CD4-positive, alpha-beta T cell treated with Interleukin-1 beta for 1 hour (primary cell): ENCODE measurements at places on chromosomes 4 and X.
A peak's percentile ranks its signal among the peaks of the same experiment; 100 is the strongest.

GRCh38 chrX:16671005-16671404, 21.0 kb downstream of the S100G start:
- no peak for DNase-seq

- DNase-seq, result no peak
Measured at GRCh38 chr4:100278567-100278966, 88.3 kb upstream of the DDIT4L start.

GRCh38 chr4:40199999-40200874, 3.4 kb downstream of the RHOH start:
- DNase-seq, result peak; percentile 69

- DNase-seq, result no peak
Measured at GRCh38 chr4:5632571-5632970, 75.8 kb downstream of the EVC2 start.

DNA sequence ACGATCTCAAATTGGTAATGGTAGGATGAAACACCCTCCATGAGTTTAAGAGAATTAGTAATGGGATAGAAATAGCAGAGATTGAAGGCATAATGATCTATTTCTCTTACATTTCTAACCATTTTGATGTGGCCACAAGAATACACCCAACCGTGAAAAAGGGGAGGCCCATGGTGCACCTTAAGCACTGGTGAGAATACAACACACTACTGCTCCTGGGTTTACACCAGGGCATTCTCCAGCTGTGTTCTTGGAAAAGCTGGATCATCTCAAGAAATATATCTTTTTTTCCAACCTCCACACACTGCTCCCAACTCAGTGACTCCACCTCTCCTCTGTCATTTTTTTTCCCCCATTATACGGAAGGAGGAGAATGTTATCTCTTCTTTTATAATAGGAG, 1.5 kb downstream of the QRFPR start:
- DNase-seq, result no peak

DNA sequence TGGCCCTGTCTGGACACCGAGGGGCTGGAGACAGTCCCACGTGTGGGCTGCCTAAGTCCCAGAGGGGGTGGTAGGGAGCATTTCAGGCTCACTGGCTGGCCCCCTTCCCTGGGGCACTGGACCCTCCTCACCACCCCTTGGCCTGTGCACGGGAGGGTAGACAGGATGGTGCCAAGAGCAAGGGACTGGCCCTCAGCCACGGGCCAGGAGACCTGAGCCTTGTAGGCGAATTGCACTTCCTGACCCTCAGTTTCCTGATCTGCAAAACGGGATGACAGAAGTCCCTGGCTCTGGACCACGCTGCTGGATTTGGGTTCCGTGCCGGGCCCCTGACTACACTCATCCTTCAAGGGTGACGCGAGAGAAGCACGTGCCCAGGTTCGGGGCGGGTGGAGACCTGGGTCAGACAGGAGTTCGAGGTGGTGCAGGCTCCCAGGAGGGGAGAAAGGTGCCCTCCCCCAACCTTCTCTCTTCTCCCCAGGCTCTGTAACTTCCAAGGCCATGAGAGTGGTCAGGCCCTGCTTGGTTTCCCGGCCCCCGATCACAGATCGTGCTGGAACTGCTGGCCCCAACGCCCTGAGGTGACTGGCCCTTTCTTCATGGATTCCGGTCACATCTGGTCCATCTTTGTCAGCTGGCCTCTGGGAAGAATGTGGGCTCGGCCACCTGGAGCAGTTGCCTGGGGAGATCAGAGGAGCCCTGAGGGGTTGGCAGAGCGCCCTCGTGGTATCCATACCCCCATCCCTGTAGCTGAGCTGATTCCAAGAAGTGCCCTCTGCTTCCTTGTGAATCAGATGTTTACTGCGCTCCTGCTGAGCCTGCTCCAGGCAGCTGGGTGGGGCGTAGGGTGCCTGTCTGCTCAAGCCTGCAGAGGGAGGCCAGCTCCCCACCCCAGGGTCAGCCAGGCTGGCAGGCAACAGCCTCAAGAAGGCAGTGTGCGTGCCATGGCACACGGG, 3.3 kb downstream of the SH3BP2 start:
- DNase-seq, result no peak

- no peak for DNase-seq
Measured at GRCh38 chrX:131571348-131571747, 27.5 kb downstream of the OR13H1 start.

- DNase-seq, result no peak
Measured at GRCh38 chr4:129322920-129323319, 227.0 kb downstream of the C4orf33 start.

- no peak for DNase-seq
Measured at GRCh38 chr4:40254608-40255392, 58.0 kb downstream of the RHOH start.

DNA sequence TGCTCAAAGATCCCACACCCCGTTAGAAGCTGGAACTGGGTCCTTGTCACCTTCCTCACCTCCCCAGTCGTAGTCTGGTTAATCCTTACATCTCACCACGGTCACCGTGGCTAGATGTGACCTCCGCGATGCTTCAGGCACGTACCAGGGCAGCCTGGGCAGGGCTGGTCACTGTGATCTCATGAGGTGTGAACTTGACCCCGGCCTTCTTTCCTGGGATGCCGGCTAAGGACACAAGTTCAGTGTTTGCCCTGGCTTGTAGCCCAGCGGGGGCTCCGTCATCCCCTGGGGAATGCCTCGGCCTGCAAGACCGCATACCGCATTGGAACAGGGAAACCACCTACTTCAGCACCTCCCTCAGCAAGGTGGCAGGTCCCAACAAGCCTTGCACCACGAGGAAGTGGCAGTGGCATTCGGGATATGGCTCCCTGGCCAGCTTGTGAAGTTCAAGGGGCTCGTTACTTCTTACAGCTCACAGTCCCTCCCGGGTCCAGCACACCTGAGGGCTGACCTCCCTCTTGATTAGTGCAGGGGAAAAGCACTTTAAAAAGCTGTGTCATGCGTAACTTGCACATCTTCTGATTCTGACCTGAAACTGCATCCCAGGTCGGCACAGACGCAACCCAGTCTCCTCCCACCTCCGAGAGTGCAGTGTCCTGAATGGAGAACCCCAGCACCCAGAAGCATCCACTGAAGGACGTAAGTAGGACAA, 25.9 kb downstream of the NOP14 start:
- no peak for DNase-seq

DNA sequence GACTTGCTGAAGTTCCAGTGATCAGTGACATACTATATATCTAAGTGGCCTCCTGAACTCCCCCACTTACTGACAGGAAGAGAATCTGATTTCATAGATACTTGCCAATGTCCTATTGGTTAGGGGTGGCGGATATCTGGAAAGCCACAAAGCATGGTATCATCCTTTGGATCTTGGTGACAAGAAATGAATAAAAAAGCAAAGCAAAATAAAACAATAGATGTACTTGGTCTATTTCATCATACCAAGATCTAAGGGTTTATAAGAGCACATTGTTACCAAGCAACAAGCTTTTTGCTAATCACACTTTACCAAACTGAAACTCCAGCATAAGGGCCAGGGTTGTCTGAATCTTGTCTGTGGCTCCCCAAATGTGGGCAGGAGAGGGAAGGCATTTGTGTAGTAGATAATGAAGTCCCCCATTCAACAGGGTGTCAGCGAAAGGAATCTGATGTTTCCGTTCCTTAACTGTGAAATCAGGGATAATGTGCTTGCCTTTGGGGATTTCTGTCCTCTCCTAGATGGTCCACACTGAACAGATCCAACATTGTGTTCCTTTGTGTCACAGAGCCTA, 125.0 kb upstream of the SMIM10 start:
- DNase-seq, result no peak

- no peak for DNase-seq
Measured at GRCh38 chrX:137031039-137031438, 2.8 kb downstream of the GPR101 start.

GRCh38 chrX:103792916-103793544, 16.4 kb downstream of the PLP1 start:
- no peak for DNase-seq

- no peak for DNase-seq
Measured at GRCh38 chr4:23166407-23166806, 473.7 kb downstream of the GBA3 start.

DNA sequence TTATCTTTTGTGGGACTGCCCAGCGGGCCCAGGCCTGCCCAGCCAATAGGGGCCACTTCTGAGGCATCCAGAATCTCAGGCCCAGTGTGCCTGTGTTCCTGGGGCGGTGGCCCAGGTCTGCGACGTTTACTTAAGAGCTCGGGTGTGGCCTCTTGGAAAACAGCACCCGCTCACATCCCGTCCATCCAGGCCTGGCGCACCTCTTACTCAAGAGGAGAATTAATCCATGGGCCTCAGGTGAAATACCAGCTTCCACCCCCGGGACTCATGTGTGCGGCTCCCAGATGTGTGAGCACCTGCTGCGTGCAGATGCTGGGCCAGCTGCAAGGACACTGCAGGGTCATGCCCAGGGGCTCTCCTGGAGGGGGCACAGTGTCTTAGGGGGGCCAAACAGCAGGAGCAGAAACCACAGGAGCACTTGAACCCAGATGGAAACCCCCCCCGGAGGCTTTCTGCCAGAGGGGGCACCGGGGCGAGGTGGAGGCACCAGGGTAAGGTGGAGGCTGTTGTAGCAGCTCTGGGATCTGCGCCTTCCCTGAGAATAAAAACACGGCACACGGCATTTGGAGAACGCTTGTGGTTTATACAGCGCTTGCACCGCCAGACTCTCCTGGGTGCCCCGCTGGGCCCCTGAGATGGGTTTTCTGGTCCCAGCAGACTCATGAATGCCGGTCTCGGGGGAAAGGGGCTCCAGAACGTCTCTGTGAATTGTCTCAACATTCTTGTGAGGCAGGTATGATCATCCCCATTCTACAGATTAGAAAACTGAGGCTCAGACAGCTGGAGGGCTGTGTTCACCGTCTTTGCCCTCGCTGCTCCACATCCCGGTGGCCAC, 2.8 kb downstream of the PSAPL1 start:
- DNase-seq, result no peak

DNA sequence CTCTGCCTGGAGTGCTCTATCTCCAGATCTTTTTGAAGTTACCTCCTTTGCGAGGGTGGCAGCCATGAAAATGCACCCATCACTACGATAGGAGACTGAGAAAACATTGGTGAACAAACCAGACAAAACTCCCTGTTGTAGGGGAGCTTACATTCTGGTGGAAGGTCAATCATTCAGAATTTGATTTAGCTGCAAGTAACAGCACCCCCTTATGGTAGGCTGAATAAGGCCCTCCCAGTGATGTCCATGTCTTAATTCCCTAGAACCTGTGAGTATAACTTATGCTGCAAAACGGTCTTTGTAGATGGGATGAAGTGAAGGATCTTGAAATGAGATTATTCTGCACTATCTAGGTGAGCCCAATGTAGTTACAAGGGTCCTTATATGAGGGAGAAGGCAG, 5.6 kb upstream of the TEC start:
- peak; percentile 27 for DNase-seq

DNA sequence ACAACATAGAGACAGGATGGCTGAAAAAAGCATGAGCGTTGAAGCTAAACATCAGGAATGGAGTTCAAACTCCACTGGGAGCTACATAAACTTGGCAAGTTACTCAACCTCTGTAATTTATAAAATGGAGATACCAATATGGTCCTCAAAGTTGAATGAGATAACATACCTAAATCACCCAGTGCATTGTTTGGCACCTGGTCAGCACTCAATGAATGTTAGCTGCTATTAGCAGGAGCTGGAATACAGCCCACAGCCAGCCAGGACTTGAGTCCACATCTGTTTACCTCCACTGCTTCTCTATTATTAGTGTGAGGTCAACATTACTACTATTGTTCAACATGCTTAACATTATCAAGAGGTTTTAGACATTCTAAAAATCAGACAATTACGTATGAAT, 97.9 kb downstream of the NR3C2 start:
- DNase-seq, result no peak

GRCh38 chr4:159326480-159326879, 223.6 kb downstream of the RAPGEF2 start:
- DNase-seq, result no peak

- no peak for DNase-seq
Measured at GRCh38 chr4:78610546-78611214, 59.1 kb downstream of the ANXA3 start.

GRCh38 chr4:75495476-75495875, 18.7 kb downstream of the RCHY1 start:
- no peak for DNase-seq

DNA sequence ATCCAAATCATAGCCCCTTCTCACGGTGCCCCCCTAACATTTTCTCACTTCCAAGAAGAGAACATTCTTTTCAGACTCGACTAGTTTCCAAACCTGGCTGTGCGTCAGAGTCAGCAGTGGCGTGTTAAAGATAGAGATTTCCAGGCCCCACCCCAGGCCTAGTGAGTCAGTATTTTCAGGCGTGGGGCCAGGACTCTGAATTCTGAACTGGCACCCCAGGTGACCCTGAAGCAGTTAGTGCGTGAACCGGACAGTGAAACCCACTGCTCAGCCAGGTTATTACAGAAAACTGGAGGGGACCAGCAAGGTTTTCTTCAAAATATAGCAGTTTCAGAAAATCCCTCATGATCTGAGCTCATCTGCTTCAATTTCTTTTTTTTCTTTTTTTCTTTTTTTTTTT, 35.0 kb upstream of the BCOR start:
- DNase-seq, result no peak

DNA sequence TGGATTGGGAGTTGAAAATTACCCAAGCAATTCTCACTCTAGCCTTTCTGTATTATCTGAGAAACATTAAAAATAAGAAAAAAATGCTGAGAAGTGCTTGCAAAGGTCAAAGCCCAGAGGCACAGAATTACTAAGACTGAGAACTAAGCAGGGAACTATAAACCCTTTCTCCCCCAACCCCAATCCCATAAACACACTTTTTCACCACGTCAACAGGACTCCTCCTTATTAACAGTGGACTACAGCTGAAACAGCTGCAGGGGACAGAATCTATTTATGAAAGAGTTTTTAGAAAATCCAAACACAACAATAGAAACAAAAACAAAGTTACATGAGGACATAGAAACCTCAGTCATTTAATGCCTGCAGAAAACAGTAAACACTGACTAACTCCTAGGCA, 984.1 kb downstream of the TRAM1L1 start:
- DNase-seq, result no peak

DNA sequence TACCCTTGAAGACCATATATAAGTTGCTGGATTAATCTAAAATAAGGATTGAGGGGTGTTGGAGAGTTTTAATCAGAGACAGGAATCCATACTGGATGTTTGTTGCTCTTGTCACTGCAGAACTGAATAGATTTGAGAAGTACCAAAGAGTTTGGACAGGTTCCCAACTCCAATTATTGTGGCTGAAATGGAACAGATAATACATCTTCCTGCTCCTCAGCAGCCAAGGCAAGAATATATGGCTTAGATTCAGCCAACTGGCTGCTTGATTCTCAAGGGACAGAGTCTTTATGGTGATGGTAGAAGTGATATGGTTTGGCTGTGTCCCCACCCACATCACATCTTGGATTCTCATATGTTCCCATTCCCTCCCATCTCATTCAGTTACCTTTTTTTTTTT, 97.0 kb upstream of the PDHA2 start:
- DNase-seq, result no peak

- no peak for DNase-seq
Measured at GRCh38 chr4:26059391-26060154, 145.6 kb downstream of the SMIM20 start.

DNA sequence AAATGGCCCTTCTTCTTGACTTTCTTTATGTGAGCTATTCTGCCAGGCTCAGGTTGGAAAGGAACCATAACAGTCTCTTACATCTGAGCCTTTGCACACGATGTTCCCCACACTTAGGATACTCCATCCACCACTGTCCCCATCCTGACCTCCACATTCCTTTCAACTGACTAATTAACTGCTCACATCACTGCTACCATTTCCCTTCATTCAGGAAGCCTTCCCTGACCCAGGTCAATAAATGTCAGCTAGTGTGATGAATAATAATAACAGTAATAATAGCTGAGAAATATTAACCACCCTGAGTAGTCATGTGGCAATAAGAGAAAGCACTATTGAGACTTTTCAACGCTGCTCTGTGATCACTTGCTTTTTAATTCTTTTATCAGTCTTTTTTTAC, 291.7 kb downstream of the KCNIP4 start:
- no peak for DNase-seq
